Stimulated activated CD8-positive, alpha-beta memory T cell treated with anti-CD3 and anti-CD28 coated beads, Interleukin-12 subunit alpha, Interleukin-12 subunit beta, amount 100 ng/mL, for 4 hours (primary cell): ENCODE measurements at places on chromosomes 2 and 18.

DNA sequence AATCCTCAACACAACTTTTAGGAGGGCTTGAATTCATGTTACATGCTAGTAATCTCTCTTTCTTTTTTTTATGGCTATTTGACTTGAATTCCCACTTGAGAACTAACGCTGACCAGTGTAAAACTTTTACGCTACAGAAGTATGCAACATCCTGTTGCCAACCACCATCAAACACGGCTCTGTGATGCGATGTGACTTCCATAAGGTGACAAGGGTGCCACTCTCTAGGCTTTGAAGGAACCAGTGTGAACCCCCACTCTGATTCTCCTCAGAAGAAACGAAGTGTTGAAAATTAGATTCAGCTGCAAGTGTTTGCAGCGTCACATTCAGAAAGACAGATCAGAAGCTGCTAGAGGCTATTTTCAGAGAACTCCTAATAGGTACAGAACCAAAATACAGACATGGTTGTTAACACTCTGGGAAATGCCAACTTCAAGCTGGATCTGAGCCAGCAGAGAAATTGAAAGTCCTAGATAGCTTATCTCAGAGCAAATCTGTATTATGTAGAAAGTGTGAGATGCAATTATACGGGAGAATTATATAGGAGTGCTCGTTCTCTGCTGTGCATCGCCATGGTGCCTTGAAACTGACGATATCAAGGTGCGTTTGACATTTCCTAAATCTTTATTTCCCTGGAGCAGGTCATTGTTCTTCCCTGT, 271.2 kb downstream of the LPIN1 start:
- no peak for DNase-seq

GRCh38 chr2:170823088-170823897, 6.6 kb downstream of the GAD1 start:
- DNase-seq = no peak

DNA sequence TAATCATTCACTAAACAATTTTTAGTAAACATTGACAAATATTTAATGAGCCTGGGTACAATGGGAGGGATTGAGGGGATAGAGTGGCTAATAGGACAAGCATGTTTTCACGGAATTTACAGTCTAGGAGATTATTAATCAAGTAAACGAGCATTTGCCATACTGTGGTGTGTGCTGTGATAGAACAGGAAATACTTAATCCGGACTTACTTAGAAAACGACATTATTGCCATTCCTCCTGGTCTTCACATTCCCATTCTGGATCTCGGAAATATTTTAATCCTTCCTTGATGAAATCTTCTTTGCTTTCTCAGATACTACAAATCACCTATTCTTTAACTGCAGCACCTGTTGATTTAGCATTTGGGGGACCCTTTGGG, 905 bp downstream of the TTLL4 start:
- DNase-seq = no peak

DNA sequence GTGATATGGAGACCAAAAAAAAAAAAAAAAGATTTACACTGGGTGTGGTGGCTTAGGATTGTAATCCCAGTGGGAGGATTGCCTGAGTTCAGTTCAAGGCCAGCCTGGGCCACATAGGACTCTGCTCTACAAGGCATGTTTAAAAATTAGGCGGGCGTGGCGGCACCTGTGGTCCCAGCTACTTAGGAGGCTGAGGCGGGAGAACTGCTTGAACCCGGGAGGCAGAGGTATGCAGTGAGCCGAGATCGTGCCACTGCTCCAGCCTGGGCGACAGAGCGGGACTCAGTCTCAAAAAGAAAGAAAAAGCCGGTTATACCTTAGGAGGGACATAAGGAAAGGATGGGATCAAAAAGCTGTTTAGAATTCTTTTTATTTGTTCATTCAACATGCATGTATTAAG, 707 bp upstream of the SPDYA start:
- DNase-seq = no peak

- no peak for DNase-seq
These were observed 36.9 kb upstream of the VWA3B start for GRCh38 chr2:98050070-98050469.

- no peak for DNase-seq
These were observed 118.2 kb upstream of the SCN7A start for GRCh38 chr2:166612214-166612613.

- no peak for DNase-seq
These were observed 24.4 kb downstream of the ADRA2B start for GRCh38 chr2:96091711-96092572.

- no peak for DNase-seq
These were observed 106.3 kb downstream of the TFCP2L1 start for GRCh38 chr2:121178730-121179129.

GRCh38 chr18:79936641-79937040, 14.8 kb downstream of the SLC66A2 start:
- DNase-seq = no peak

DNA sequence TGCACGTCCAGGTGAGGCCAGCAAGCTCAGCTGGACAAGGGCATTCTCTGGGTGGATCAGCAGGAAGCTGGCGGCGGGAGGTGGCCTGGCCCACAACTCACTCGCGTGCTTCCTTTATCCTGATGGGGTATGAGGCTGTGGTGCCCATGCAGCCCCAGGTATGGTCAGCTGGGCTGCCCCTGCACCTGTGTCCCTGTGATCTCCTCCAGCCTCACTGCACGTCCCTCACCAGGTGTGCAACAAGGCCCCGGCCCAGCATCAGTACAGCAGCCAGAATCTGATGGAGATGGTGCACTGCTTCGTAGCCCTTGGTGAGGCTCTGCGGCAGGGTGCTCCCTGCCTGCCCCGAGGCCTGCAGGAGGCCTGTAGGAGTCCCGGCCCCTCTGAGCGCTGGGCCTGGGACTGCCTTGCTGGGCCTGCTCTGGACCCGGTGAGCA, 17.6 kb downstream of the MROH2A start:
- DNase-seq = no peak

DNA sequence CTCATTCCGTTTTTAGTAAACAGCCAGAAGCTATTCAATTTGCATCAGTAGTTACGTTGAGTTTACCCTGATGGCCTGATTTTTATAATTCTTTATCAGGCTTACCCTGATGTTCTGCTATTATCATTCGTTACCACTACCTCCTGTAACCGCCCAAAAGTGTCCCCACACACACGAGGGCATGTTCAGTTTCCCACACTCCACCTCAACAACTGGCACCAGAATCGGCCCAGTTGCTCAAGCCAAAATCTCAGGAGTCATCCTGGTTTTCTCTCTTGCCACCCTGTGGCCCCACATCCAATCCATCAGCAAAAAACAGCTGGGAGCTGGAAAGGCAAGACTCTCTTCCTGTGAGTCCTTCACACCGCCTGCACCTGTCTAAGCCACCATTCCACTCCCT, 102.9 kb upstream of the RAB6C start:
- no peak for DNase-seq

DNA sequence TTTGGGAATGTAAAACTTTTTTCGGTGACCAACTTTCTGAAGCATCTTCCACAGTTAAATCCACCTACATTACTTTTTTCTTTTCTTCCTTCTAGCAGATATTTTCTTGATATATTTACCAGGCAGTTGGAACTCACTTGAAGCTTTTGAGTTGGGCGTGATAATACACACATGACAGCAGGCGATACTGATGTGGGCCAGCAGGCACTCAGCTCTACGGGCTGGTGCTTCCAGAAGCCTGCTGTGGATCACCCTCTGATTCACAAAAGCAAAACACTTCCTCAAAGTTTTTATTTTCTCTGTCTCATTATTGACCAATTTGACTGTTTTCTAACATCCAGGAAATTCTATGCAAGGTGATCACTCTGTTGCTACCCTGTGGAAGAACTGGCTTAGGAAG, 22.9 kb downstream of the GRHL1 start:
- DNase-seq = no peak

- no peak for DNase-seq
These were observed 235.3 kb upstream of the ERBB4 start for GRCh38 chr2:212773808-212774339.

- DNase-seq = no peak
These were observed 67.6 kb upstream of the ITGB6 start for GRCh38 chr2:160267692-160268091.

- no peak for DNase-seq
These were observed 42.3 kb downstream of the ATP9B start for GRCh38 chr18:79111483-79111882.

DNA sequence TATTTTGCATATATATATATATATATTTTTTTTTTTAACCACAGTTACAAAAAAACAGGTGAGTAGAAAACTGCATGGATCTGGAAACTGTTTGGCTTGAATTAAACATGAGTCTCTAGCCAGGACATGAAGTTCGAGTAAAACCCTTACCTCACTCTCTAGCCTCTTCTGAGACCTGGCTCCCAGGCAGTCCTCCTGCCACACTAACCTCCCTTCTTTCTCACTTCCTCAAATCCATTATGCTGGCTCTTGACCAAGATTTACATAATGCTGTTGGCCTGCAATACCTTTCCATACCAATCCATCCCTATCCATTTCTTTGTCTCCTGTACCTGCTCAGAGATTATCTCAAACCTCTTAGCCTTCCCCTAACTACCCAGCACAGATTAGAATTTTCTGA, 34.0 kb downstream of the PIGN start:
- no peak for DNase-seq

DNA sequence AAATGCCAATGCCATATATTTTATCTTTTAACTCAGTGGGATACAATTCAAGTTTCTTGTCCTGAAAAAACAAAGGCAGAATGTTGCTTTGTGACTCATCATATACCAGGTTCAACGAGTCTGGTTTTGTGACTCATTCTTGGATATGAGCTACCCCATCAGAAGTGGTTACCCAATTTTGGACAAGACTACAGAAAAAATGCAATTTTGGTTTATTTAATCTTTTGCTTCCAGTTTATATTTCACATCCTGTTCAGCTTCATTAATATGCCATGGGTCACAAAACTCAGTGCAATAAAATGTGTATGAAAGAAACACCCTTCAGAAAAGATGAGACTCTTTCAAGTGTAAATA, 25.0 kb downstream of the FN1 start:
- no peak for DNase-seq

DNA sequence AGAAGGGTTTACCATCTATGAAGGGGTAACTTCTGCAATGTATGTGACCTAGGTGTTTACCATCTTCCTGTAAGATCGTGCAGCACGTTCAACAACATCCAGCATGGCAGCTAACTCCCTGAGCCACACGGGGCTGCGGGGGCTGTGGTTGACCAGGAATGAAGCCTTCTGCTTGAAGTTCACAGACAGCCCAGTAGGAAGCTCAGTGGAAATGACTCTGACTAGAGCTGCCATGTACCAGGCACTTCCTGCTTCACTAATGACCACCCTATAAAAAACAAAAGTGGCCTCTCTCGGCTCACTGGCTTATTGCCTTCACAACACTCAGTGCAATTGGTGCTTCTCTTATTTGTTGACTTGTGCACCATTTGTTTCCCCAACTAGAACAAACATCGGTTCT, 99.7 kb upstream of the SMAD7 start:
- DNase-seq = no peak

GRCh38 chr18:54140641-54141040, 83.8 kb downstream of the MBD2 start:
- no peak for DNase-seq

DNA sequence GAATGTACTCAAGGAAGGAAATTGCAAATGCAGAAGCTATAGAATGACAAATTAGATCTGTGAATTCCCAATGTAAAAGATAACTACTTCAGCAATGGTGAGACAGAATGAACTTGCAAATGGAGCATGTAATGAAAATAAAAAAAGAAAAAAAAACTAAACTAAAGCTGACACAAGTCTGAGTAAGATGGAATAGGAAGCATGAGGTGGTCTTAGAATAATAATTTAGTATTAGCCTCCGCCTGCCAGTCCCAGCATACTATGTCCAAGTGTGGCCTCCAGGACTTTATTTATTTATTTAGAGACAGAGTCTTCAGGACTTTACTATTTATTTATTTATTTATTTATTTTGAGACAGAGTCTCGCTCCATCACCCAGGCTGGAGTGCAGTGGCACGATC, 37.4 kb upstream of the SLC39A10 start:
- DNase-seq = no peak

- DNase-seq = no peak
These were observed 50.8 kb downstream of the PIAS2 start for GRCh38 chr18:46866523-46866922.

DNA sequence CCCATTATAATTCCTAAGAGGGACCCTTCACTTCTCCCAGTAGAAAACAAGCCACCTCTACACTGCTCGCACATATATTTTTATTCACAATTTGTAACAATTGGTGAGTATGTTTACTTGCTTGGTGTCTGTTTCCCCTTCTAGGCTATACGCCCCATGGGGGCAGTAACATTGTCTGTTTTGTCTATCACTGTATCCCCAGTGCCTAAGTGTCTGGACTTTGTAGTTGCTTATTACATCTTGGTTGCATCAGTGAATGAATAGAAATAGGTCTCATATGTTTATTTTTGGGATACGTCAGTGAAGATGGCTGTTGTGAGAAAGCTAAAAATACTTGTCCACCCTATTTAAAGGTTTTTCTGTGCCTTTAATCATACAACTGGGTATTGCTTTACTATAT, 87.4 kb upstream of the ITGB6 start:
- DNase-seq = no peak

DNA sequence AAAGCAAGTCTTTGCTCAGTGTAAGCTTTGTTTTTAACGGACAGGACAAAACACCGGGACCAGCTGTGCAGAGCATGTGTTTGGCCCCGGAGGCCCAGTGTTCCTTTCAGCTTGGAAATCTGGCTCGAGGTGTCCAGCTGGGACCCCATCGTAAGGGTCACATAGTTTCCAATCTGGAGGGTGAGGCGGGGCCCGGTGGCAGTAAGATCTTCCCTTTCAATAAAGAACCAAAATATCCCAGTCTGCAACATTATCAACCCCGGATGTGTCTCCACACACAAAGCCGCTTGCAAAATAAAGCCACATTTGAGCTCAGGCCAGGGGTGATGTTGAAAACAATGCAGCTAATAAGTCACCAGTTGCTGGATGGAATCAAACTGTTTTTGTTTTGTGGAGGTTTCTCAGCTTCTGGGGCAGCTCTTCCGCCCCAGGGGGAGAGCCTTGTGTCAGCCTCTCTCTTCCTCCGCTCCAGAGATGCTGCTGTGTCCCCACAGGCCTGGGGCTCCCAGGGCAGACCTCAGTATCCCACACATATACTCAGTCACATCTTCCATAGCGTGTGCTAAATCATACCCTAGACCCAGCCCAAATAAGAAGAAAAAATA, 138.6 kb upstream of the GLI2 start:
- DNase-seq = no peak

- no peak for DNase-seq
These were observed 670.7 kb upstream of the ZNF804A start for GRCh38 chr2:183927406-183928325.

DNA sequence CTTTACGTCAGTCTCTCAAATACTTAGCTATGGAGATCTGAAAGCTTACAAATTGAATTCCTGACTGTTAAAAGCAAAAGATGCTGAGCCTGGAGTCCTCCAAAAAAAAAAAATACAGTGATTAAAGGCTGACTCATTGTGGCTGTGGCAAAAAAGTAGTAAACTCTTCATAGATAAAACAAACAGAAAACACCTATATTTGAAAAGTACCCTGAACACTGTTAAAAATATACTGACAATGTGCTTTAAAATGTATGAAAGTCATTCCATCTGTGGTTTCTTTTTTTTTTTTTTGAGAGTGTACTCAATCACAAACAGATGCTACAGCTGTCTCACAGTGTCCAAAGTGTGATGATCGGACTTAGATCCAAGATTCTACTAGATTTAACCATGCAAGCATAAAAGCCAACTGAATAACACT, 267.6 kb upstream of the CYP26B1 start:
- DNase-seq = no peak
